ENCODE measurements at places on chromosomes 1 and 21. TPM values are rescaled to one million over a fixed set of nuclear protein-coding genes. Genes with fewer than 3 reads are reported as not detected.

The DPH5 gene
- total RNA-seq = 42.5 TPM

The COA7 gene
- total RNA-seq = 13.2 TPM

The GUCA2B gene
- total RNA-seq = not detected

The OLIG2 gene
- not detected for total RNA-seq
